ENCODE measurements at places on chromosomes 7 and 10.

DNA sequence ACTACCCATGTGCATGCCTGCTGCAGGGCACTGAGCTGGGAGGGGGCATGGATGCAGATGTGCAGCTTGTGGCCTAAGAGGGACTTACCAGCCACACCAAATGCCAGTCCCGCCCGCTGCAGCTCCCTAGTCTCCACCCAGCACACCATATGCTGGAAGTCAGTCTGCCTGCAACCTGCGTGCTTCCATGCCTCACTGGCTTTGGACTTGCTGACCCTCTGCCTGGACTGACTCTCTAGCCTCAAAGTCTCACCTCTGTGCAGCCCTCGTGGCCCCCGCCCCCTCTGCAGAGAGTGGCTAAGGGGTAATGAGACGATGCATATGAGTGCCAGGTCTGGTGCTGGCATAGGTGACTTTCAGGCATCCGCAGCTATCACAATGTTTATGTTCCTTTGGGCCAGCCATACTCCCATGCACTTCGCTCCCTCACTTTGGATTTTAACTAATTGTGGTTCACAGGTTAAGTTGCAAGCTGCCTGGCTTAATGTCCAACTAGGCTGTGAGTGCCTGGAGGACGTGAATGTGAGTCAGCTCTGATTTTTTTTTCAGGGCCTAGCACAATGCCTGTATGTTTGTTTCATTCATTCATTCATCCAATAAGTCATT, 21.7 kb downstream of the TRIM8 start:
- no peak for DNase-seq

DNA sequence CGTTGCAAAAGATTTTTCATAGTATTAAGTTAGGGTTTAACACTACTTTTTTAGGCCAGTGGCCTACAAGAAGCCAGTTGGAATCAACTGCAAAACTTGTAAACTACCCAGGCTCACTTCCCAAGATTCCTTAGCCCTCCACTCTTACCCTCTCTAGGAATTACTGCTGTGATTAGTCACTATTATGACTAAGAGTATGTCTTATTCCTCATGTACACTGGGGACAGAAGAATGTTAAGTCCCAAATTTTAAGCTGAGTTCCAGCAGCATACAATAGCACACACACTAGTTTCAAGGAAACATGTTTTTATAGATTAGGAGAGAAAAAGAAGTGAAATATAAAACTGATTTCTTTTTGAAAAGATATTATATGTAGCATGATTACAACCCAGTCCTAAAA, 42.8 kb downstream of the FBXL13 start:
- no peak for DNase-seq

- no peak for DNase-seq
Observed at GRCh38 chr7:142689439-142690120, 59.7 kb upstream of the PRSS1 start.

DNA sequence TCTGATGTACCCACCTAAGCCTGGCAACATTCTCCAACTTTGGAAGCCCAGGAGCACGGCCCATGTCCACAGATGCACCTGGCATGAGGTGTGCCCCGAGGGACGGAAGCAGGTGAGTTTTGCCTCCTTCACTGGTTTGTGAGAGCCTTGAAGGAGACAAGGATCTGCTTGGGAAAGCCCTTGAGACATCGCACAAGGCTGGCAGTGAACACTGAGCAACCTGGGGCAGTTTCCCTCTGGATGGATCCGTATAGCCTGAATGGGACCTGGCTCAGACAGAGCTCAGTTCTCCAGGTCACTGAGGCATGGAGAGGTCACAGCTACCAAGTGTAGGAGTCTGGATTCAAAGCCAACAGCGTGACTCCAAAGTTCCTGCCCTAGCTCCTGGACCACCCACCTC, 8.8 kb upstream of the NUPR2 start:
- no peak for DNase-seq

GRCh38 chr10:48442090-48442808, 135.8 kb downstream of the MAPK8 start:
- no peak for DNase-seq

DNA sequence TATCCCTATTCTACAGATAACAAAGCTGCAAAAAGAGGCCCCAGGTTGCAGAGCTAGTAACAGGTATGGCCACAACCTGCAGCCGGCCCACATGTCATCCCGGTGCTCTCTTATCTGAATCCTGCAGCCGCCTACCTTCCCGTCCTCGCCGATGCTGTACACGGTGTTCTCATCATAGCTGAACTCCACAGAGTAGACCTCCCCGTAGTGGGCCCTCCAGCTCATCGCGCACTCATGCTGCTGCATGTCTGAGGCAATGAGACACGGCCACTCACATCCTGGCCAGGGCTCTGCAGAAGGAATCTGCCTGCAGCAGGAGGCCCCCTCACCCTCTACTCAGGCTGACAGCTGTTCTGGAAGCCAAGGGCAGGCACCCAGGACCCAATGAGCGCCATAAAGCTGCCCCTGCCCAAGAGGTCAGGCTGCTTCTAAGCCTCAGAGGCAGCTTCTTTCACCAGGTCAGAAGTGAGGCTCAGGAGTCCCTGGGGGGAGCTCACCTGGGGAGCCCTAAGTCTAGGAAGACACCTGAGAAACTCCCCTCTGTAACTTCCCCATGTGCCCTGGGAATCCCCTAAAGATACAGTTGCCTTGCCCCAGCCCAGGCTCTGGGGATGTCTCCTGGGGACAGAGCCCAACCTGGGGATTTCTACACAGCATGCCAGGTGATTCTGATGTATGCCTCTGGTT, 17.9 kb upstream of the CYREN start:
- no peak for DNase-seq

DNA sequence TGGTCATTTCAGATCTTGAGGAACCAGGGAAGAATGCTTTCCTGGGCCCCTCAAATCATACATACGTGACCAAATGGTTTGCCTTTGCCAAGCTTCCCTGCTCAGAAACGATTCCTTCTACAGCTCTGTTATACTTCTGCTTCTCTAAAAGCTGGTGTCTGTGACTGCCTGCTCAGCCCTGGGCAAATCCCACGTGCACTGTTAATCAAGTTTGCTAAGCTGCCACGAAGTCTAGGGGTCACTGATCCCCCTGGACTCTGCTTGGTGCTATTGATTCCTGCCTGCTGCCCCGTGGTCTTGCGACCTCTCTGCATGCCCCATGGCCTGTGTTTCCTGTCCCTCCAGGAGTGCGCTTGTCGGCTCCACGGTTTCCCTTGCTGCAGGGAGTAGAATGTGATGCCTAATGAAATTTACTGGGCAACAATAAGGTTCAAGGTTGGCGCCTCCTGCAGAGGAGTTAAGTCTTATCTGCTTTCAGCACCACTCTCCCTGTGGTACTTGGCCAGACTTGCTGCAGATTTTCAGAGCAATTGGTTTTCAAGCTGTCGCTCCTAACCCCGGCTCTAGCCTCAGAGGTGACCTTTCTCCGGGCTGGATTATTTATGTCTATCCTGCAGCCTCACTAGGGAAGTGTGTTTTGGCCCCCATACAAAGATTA, 201.6 kb upstream of the FZD8 start:
- DNase-seq: no peak

- DNase-seq: no peak
Observed at GRCh38 chr7:133376514-133376913, 123.6 kb downstream of the EXOC4 start.

GRCh38 chr7:130092598-130092997, 22.3 kb downstream of the KLHDC10 start:
- no peak for DNase-seq

DNA sequence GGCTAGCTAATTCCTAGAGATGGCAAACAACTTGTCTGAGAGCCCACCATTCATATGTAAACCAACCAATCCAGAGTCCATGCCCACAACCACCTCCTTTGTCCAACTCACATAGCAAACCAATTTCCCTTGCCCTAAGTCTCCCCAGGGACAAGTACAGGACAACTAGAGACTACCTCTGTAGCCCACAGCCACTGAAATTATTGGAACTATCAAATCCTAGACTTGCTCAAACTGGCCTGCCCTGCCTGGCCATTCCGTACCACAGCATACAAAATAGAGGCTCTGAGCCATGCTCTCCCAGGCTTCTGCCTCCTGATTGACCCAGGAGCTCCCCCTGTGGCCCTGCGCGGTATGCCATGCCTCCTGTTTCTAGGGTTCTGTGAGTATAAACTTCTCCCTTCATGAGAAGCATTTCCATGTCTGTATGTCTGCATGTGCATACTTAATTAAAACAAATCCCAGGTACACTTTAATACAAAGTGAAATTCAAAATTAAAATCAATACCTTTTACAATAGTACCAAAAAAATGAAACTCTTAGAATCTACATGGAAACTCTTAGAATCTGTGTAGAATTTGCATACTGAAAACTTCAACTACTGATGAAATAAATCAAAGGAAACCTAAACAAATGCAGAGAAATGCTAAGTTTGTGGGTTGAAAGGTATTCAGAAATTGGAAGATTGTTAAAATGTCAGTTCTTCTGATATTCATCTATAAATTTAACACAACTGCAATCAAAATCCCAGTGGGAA, 4.0 kb upstream of the HECW1 start:
- DNase-seq: peak; percentile 70

GRCh38 chr7:89934101-89934500, 220.2 kb upstream of the STEAP1 start:
- no peak for DNase-seq

DNA sequence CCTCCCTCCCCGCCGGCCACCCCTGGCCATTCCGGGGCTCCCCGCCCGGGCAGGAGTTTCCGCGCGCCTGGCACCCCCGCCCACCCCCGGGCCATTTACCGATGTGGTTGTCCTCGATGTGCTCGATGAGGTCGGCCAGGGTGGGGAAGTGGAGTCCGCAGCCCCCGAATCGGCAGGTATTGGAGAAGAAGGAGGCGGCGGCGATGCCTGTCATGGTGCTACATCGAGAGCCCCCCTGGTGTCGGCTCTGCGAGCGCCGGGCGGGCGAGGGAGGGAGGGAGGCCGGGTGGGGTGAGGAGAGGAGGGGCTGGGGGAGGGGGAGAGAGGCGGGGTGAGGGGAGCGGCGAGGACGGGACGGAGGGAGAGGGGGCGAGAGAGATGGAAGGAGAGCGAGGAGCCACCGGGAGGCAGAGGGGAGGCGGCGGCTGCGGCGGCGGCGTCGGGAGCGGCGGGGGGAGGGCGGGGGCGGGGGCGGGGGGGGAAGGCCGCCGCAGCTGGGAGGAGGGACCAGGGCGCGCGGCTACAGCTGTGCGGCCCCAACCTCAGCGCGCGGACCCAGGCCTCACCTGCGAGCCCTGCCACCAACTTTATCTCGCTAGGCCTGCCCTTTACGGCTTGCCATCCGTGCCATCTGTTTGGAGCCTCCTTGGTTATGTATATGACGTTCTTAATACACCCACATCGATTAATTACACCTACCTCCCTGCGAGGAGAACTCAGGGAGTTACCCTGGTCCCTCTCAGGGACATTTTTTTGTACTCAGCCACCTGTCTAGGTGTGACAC, at the start of gene JAZF1:
Gene JAZF1, minus strand, starts transcription at position 432 of the 784 bp plus-strand sequence.
- DNase-seq: peak; percentile 61

- DNase-seq: no peak
Observed at GRCh38 chr10:125156739-125157480, 3.5 kb downstream of the CTBP2 start.

DNA sequence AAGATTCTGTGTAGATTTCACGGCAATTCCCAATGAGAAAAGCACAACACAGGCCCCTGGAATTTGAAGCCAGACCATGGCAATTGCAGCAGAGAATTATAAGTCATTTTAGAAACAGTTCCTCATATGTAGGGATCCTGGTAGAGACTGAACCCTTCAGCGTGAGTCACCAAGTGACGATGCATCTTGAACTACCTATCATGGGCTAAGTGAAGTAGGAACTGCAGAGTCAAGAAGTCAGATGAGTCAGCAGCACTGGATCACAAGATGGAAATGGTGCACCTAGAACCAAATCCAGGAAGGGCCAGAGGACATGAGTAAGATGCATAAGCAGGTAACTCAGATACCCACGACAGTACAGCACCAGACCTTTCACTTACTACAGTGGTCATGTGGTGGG, 140.0 kb upstream of the TPK1 start:
- DNase-seq: no peak

GRCh38 chr7:134899729-134900128, 86.6 kb upstream of the AGBL3 start:
- DNase-seq: no peak

DNA sequence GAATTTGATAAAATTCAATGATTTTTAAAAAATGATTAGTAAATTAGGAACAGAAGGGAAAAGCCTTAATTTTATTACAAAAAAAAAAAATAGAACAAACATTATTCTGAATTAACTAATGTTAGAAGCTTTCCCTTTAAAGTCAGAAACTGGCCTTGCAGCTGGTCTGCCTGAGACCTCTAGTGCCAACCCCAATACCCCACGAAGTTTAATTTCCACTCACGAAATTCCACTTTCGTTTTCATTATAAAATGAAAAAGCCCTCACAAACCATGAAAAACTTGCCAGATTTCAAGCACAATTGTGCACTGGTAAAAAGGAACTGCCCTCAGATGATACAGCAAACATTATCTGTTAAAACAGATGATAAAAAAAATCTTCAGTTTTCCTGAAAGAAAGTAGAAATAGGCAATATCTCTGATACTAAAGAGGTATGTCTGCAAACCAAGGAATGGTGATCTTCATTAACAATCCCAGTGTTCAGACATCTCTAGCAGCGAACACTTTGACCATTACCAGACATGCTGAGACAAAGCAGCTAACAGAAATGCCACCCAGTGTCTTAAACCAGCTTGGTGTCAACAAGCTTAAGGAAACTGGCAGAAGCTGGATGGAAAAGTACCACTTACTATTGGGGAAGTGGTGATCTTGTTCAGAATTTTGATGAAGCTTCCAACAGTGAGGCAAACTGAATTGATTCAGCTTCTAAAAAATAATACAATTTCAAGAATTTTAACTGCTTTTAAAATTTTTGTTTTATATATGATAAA, 80.2 kb downstream of the PALS2 start:
- no peak for DNase-seq

- DNase-seq: no peak
Observed at GRCh38 chr10:130037169-130037661, 73.1 kb upstream of the EBF3 start.

Data from activated naive CD8-positive, alpha-beta T cell treated with anti-CD3 and anti-CD28 coated beads, Interleukin-2, amount 50 U/mL, for 24 hours (primary cell).